ENCODE measurements at places on chromosomes 16 and 17. TPM values are rescaled to one million over a fixed set of nuclear protein-coding genes. Genes with fewer than 3 reads are reported as not detected.

DNA sequence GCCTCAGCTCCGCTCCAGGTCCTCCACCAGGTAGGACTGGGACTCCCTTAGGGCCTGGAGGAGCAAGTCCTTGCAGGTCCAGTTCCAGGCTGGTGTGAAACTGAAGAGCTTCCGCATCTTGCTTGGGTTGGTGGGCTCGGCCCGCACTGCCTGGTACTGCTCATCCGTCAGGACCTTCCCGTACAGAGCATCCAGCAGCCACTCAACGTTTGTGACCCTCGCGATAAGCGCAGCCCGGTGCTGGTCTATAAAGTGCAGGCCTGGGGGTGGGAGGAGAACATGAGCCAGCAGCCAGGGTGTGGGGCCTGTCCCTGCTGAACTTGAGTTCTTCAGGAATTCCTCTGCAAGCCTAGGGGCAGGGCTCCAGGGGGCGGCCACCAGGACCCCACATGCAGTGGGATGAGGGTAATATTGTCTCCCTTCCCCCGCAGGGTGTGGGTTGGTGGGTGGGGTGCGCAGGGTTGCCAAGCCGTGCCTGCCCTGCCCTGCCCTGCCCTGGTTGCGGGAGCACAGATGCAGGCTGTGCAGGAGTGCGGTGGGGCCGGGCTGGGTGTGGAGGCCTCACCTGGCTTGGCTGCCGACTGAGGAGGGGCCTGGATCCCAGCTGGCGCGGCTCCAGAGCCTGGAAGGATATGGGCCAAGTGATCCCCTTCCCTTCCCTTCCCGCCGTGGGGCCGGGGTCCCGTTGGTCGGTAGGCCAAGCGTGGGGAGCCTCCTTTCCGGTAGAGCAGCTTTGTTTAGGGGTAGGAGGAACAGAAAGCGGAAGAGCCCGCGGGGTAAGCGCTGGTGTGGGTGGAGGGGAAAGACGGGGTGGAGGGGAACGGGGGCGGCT lies 762 bp downstream of the PYCARD start:
- no peak for DNase-seq

- DNase-seq, result no peak
Measured at GRCh38 chr17:77184474-77184873, 43.7 kb downstream of the SEC14L1 start.

GRCh38 chr16:64983231-64983630 lies 138.6 kb downstream of the CDH11 start:
- no peak for DNase-seq

DNA sequence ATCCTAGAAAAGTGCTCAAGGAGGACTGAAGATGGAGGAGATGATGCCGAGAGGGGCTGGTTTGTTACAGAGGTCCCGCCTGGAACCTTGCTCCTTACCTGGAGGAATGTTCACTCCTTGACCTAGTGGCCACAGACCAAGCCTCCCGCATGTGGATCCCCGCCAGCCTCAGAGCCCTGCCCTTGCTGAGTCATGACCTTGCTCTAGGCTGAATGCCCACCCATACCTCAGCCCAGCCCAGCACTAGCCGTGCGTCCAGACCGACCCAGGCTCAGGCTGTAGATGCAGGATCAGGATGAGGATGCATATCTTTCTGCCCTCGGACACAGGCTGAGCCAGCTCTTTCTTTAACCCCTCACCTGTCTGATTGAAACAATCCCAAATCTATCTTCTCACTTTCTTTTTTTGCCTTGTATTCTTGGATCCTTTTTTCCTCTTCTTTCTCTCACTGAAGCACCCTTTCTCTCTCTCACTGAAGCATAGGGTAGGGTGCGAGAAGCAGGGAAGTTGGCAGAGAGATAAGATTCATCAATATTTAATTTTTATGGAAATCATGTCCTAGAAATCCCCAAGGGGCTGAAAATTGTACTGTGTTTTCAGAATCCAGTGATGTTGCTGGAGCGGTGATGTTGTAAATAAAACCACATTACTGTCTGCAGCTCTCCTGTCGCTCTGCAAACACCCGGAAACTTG lies 34.9 kb downstream of the WSCD1 start:
- DNase-seq, result no peak

Gene PLEKHG4
- 5.8 TPM for total RNA-seq

- peak; percentile 75 for DNase-seq
Measured at GRCh38 chr16:23079675-23080301, 69.5 kb downstream of the USP31 start.

DNA sequence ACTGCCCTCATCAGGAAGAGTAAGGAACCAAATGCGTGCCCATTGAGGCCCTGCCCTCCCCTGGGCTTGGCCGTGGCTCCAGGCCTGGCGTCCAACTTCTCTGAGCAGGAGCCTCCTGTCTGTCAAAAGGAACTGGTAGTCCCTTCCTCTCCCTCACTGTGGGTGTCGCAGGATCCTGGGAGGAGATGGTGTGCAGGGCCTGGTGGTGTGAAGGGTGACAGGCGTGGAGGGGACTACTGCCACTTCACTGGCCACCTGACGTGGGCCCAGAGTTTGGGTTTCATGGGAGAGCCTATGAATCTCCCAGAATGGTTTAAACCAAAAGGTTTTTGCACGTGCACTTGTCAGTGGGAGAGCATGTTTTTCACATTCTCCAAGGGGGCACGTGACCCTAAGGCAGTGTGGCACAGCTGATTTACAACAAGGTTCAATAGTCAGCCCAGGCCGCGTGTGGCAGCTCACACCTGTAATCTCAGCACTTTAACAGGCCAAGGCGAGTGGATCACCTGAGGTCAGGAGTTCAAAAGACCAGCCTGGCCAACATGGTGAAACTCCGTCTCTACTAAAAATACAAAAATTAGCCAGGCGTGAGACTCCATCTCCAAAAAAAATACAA lies 12.5 kb downstream of the ARL2BP start:
- no peak for DNase-seq
